Fibroblast of skin of left biceps (primary cell): ENCODE measurements at places on chromosomes 7 and 10.

GRCh38 chr7:75691793-75692543 lies 46.8 kb downstream of the HIP1 start:
- no peak for DNase-seq

DNA sequence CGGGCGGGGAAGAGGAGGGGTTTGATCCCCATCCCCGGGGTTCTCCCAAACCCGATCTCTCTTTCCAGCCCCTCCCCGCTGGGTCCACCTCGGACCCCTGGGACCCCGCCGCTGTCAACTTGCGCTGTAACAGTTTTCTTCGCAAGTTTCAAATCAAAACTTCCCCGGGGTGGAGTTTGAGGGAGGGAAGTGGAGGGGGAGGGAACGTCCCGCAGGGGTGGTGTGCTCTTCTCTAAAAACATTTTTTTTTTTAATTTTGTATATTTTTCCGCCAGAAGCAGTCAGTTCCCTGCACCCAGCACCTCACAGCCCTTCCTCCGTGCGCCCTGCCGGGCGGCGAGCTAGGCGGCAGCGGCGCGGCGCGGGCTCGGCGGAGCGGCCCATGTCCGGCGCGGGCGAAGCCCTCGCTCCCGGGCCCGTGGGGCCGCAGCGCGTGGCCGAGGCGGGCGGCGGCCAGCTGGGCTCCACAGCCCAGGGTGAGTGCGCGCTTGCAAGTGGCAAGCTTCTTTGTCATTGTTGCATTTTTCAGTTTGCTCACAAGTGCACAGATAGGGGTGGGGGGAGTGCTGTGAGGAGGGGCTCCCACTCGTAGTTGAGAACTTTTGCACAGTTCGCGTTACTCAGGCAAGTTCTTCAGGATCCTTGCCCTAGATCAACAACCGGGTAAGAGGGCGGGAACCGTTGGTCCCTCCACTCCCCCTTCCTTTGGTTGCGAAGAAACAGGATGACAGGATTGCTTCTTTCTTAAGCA lies 933 bp downstream of the MDFIC start:
- DNase-seq: no peak

GRCh38 chr7:23863209-23863787 lies 153.3 kb downstream of the STK31 start:
- no peak for DNase-seq

GRCh38 chr7:80136261-80137055 lies 1.8 kb downstream of the GNAI1 start:
- no peak for DNase-seq

GRCh38 chr7:116673457-116673865 lies 1.5 kb downstream of the MET start:
- DNase-seq: no peak

DNA sequence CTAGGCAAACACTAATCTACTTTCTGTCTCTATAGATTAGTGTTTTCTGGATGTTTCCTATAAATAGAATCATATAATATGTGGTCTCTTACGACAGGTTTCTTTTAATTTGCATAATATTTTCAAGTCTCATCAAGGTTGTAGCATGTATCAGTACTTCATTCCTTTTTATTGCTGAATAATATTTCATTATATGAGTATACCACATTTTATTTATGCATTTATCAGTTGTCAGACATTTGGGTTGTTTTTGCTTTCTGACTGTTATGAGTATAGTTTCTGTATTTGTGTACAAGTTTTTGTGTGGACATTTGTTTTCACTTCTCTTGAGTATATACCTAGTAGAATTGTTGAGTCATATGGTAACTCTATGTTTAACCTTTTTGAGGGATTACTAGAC lies 48.2 kb downstream of the SHOC2 start:
- no peak for DNase-seq

GRCh38 chr10:988667-989545 lies 672 bp downstream of the GTPBP4 start:
- no peak for DNase-seq

DNA sequence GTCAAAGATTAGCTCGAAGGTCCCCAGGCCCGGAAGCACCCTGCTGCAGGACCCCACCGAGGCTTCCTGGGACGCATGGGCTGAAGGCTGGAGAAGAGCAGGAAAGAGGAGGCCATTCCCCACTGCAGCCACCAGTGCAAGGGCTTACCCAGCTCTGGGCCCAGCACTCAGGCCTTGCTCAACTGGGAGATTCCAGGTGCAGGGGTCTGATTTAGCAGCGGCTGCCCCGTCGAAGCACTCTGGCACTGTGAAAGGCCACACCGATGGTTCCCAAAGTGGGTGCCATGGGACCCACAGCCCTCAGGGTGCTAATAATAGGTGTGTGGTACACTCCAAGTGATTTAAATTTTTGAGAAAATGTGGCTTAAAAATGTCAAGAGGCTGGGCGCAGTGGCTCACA lies 130.9 kb downstream of the OAT start:
- no peak for DNase-seq

- DNase-seq: no peak
Observed at GRCh38 chr7:106314875-106315274, 30.1 kb upstream of the NAMPT start.

GRCh38 chr7:63071920-63072319 lies 926.7 kb upstream of the ZNF722 start:
- no peak for DNase-seq

DNA sequence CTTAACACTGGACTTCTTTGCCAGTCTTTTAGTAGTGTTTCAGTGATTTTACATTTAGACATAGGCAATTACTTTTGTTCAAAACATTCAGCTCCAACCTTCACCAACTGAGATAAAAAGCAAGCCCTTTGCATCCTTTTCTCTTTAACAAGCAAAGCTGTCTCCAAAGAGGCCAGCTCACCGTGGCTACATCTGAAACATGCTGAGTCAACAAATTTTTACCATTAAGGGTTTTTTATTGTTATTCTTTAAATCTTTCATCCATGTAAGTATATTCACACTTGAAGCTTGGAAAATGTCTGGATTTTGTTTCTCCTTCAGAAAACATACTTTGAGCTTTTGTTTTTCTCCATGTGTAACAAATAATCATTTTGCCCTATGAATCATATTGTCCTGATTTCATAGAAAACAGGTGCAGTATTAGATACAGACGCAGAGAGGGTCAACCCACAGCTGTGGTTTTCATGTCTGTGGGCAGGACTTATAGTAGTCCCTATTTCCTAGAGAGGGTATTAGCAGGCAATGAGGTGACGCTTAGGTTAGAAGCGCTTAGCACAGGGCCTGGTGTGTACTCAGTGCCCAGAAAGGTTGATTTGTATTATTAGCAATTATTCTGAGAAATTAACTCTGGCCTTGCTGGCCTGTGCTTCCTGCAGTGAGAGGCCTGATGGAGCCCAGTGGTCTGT lies 99.5 kb downstream of the MKI67 start:
- no peak for DNase-seq

- no peak for DNase-seq
Observed at GRCh38 chr10:61166065-61166464, 222.1 kb upstream of the RHOBTB1 start.

- peak; percentile 90 for DNase-seq
Observed at GRCh38 chr10:74008212-74008731, 10.4 kb downstream of the VCL start.

DNA sequence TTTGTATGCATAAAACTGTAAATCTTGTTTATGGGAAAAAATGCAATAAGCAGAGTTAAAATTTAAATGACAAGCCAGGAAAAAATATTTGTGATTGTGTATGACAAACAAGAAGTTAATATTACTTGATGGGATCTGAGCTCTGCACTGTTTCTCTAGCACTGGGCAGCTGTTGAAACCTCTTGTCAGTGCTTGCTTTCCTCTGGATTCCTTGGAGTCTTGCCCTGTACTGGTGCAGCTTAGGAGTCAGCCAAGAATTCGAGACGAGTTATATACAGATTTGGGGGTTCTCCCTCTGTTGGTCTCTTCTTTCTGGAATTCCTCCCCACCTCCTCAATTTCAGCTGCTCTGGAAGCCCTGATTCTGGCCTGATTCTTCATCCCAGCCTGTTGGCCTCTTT lies 24.3 kb upstream of the OPN4 start:
- no peak for DNase-seq

- no peak for DNase-seq
Observed at GRCh38 chr7:29282819-29283414, 88.3 kb downstream of the CHN2 start.

- DNase-seq: no peak
Observed at GRCh38 chr7:155733582-155734444, 78.5 kb downstream of the SHH start.

DNA sequence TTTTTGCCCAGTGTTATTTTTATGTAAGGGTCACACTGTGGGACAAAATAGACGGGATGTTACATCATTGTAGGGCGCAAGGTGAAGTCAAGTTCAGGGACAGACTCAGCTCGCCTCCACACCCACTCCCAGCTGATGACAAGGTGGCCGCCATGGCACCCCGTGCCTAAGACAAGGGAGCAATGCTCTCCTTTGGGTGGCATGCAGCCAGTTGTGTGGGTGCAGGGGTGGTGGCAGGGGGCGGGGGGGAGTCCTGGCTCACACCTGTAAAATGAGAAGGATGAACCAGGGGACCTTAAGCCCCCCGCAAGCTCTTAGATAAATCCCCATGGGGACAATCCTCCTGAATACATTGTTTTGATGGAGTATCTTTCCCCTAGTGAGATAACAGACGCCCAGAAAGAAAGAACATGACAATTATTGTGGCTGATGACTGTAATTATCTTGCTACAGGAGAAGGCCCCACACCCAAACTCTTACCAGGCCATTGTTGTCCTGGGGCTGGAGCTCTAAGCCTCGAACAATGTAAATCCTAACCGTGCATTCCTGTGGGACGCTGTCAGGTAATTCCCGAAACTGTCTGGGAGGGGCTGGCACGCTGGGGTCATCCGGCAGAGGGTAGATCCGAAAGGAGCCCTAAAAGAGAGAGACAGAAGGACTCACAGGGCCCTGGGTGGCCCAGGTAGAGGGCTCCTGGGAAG lies 148.7 kb downstream of the MYOF start:
- DNase-seq: no peak

GRCh38 chr10:34697351-34698247 lies 117.5 kb downstream of the PARD3 start:
- no peak for DNase-seq

DNA sequence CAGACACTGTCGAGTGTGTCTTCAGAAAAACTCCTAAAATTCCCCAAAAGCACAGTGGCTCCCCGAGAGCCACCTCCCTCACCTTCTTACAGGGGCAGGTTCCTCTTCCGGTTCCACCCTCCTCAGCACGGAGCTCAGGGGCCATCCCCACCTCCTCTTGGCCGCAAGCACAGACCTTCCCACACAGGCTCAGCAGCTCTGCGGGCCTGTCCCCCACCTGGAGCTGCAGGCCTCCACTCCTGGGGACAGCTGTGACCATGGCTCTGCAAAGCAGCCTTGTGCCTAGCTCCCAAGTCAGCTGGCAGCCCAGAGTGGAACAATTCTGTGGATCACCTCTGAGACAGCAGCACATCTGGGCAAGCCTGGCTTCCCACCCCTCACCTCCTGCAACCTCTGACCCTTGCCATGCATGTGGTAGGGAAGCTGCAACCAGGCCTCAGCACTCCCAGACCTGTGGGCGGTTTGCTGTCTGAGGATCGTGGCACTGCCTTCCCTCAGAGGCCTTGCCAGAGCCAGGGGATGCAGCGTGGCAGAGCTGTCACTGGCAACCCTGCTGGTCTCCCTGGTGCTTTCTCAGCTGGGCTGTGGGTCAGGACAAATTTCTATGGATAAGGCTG lies 79.7 kb downstream of the ALOX5 start:
- no peak for DNase-seq

DNA sequence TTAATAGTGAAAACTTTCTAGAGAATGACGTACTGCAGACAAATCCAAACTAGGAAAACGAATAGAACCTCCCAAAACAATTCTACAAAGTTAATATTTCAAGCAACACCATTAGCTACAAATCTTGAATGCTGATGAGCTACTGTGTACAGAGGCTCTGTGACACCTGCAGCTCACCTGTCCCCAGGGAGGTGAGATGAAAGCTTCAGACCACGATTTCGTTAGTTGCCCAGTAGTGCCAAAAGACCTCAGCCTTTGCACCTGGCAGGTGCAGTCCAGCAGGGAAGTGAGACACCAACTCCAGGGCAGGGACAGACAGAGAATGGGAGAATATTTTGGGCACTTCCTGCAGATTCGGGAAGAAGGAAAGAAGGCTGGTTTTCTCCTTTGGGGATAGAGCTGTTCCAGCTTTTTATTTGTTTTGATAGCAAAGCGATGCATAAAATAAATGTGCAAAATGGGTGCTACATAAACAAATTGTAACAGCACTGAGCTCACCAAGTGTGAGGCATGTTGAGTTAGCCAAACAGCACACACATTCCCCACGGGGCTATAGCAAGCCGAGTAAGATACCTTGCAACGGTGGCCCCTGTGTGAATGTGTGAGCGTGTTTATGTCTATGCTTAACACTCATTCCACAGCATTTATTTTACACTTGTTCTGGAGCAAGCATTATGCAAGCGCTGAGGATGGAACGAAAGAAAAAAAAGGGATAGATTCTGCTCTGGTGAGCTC lies 1024.8 kb upstream of the AUTS2 start:
- DNase-seq: no peak

DNA sequence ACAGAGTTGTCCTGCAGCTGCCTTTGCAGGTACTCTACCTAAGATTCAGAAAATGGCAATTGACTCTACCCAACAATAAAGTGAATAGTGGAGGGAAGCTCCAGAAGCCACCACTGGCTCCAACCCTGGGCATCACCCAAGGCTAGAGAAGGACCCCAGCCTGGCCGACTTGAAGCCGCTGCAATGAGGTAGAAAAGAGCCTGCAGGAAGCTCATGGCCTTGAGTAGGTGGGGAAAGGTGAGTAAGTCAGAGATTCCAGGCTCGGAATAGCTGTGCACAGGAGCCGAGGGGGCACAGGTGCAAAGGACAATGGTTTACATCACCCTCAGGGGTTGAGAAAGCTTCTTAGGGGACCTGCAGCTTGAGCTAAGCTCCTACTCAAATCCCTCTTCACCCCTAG lies 83.6 kb downstream of the AOAH start:
- DNase-seq: no peak

DNA sequence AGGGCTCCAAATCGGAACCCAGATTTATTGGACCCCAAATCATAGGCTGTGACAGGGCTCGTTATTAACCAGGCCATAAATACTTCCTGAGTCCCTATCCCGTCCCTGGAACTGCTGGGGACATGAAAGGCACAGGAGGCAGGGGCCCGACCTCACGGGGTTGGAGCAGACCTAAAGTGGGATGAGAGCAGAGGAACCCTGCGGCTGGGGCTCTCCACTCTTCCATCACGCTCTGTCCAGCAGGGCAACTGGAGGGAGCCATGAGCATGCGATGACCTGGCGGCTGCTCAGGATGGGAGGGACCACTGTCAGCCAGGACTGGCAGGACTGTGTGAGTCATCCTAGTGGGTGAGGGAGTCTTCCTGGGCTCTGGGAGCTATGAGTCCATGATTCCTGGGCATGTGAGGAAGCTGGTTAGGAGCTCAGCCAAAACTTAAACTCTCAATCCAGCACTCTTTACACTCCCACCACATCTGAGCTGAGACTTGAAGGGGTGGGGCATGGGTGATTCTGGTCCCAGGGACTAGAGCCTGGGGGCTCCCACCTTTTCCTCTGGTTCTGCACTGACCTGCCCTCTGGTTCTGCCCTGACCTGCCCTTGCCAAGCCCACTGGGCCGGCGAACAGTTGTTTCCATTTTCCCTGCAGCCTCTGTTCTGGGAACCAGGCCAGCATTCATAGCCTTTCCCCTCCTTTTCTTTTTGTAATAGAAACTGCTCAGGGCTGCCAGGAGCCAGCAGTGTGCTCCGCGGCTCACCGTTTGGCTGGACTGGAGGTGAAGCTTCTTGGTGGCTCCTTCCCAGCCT lies 47.1 kb downstream of the SYPL1 start:
- DNase-seq: peak; percentile 46
